ENCODE measurements at places on chromosomes 1 and 21.

DNA sequence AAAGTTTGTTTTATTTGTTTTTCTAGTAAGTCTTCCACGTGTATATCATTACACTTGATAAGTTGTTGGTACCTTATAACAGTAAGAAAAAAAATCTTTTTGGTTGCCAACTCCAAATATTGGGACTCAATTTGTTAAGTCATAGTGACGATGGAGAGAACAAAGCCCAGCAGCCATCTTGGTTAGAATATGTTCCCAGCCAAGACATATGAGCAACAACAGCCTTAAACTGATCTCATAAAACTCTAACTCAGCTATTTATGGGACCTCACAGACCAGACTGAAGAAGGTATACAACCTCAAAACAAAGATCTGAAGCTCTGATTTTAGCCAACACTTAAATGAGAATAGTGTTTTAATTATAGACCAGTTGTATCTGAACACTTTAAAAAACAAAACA is 281.3 kb downstream of the VAV3 start:
- ATAC-seq = peak; percentile 51

DNA sequence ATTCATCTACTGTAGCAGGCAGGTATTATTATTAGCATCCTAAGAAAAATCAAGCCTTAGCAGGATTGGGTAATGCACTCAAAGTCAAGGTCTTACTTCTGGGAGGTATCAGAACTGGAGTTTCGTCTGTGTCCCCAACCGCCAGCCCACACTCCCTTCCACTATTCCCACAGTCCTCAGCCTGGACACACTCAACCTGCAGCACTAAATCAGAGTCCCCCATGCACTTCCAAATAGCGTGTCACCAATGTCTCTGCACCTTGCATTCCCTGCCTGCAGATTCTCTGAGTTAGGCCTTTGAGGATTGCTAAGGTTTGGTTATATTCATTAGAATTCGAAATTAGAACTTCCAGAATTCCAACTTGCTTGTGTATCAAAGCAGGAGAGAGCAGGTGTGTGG is 3.9 kb downstream of the LYPD8 start:
- ATAC-seq = no peak

DNA sequence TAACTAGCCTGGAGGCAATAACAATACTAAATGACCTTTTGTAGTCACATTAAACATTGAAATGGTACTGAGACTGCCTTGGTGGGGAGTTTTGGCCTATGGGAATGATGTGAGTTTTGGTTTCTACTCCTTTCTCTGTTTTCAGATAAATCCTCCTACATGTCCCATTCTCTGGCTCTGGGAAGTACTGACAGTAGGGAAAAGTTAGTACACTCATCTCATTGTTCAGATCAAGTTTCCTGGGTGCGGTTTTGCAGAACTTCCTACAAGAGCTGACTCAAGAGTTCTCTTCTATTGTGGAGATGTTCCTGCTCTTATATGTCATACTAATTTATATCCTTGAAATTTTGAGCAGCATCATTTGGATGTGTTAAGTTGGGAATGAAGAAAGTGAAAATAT is 74.2 kb upstream of the MACF1 start:
- ATAC-seq = peak; percentile 54

- no peak for ATAC-seq
These were observed 623.2 kb downstream of the LMO4 start for GRCh38 chr1:87951852-87952251.

DNA sequence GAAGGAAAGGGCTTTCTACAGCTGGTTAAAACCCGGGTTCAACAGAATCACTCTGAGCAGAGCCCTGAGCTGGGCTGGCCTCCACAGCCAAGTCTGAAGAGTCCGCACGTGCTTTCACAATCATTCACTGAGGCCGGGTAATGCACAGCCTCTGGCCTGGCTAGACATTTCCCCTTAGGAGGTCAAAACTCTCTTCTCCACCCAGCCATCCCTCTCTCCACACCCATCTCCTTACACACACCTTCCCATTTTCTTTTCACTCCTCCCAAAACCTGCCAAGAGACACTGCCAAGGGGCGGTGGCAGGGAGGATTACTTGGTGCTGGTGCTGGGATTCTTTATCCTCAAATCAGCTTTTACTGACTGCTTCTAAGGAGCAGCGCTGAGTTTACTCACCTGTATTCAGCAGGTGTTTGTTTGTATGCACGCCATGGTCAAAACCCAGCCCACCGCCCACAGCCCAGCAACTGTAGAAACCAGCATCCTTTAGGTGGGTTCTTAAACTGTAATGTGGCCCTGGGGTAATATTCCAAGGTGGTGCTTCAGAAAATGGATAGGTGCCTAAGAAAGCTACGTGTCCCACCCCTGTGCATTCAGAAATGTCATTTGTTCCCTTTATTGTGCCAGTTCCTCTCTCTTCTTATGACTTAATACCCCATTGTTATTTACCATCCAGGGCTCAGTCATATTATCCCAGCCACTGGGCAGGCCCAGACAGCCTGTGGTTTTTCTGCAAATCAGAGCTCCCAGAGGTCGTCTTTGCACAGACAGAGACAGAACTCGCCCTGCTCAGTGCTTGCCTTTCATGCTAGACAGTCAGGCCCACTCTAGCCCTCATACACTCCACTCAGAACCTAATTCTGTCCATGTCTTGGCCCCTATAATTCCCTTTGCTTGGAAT is 80.2 kb downstream of the ADSS2 start:
- ATAC-seq = peak; percentile 76

GRCh38 chr1:98429965-98430443 is 231.5 kb upstream of the SNX7 start:
- ATAC-seq = peak; percentile 63

DNA sequence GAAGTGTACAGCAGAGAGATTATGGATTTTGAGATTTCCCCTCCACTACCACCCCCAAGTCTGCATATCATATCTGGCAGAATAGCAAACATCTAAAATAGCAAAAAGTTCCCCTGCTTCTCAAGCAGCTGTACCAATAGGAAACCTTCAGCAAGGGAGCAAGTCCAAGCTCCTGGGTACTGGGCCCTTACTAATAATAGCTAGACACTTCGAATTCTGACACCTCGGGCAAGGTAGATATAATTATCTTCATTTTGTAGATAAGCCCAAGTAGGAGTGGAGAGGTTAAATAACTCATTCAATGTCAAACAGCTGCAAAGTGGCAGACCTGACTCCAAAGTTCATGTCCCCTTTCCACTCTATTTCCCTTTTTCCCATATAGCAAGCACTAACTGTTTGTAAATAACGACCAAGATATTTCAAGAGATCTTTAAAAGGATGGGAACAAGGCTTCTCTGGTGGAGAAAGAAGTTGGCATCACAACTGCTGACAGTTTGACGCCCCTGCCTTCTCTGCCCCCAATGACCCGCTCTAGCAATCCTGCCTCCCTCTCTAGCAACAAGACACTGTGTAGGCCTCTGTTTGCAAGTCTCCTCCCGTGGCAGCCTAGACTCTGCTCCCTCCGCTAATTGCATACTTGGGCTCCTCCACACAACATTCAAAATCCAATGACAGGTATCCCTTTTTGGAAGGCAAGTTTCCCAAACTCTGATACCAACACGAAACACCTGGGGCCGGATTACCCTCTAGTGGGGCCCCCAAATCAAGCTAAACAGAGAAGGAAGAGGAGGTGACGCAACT is 18.7 kb upstream of the ADAR start:
- peak; percentile 6 for ATAC-seq

DNA sequence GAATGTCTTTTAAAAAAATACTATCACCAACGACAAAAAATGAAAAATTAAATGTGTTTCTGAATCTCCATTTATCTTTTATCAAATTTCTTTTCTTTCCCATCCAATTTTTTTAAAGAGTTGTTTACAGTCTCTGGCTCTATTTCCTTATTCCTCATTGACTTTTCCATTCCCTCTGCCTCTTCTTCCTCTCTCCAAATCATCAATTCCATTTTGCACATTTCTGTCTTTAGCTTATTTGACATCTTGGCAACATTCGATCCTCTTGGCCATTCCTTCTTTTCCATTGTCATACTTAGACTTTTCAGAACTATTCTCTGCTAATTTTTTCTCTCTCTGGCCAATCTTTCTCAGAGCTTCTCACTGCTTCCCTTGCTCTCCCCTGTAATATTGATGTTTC is 497.6 kb downstream of the PLPP3 start:
- no peak for ATAC-seq

GRCh38 chr1:31507676-31508530 is 68.4 kb upstream of the TINAGL1 start:
- ATAC-seq = no peak

Measured in esophagus mucosa (tissue), 1 donor.